ENCODE measurements at places on chromosomes 6 and 20.
A peak's percentile ranks its signal among the peaks of the same experiment; 100 is the strongest.

- no peak for DNase-seq
These were observed 273.4 kb downstream of the TSHZ2 start for GRCh38 chr20:53245574-53245973.

GRCh38 chr6:132592855-132593254 lies 3.3 kb upstream of the TAAR5 start:
- DNase-seq, result no peak

- DNase-seq, result no peak
These were observed 5.6 kb downstream of the TAGAP start for GRCh38 chr6:159038914-159039884.

DNA sequence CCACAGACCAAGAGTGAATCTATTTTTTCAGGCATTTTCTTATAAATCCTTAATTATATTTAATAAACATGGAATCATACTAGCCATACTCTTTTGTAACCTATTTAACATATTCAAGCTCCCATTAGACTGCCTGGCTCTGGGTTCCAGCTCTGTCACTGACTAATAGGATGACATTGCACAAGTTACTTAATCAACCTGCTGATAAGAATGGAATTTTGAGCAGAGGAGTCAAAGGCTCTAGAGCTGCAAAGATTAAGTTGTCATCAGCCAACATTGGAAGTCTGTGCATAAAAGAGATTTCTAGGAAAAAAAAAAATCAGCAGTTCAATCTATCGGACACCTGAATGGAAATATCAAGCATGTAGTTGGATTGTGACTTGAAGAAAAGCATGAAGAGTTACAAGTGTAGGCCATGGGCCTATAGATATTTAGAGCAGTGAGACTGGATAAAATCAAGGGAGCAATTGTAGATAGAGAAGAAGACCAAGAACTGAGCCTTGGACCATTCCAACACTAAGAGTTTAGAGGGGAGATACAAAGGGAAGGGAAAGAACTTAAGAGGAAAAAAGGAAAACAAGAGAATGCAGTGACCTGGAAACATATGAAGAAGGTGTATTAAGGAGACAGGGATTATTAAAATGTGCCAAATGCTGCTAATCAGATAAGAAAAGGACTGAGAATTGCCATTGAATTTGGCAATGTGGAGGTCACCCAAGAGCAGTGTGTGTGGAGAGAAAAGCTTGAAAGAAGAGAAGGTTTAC lies 11.0 kb upstream of the HINT3 start:
- no peak for DNase-seq

DNA sequence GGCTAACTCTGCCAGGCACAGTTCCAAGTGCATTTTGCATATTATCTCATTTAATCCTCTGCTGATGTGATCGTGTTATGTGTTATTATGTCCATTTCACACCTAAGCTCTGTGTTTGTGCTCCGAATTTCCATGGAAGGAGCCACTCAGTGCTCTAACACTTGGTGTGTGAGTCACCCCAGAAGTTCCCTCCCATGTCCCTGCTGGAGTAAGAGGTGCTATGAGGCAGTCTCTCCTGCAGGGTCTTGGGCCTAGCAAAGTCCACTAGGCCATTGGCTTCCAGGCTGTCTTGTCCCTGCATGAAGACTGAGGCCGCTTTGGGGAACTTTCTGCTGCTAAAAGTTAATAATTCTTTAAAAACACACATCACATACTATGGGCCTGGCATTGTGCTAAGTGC lies 405.9 kb upstream of the SULF2 start:
- DNase-seq, result no peak

DNA sequence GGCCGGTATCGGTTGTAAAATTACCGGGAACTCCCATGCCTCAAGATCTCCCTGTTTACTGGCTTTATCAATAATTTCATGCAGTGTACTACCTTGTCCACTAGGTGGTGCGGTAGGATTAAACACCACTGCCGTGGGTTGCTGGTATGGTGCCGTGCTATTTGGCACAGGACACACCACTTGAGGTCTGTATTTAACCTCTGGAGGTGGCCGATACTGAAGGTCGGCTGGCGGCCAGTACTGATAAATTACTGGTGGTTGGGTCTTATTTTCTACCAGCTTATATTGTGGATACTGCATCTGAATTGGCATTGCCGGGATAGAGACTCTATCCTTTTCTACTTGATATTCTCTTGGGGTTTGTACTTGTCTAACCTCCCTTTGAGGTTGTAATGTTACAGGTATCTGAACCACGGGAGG lies 14.3 kb upstream of the PTCRA start:
- peak; percentile 54 for DNase-seq

DNA sequence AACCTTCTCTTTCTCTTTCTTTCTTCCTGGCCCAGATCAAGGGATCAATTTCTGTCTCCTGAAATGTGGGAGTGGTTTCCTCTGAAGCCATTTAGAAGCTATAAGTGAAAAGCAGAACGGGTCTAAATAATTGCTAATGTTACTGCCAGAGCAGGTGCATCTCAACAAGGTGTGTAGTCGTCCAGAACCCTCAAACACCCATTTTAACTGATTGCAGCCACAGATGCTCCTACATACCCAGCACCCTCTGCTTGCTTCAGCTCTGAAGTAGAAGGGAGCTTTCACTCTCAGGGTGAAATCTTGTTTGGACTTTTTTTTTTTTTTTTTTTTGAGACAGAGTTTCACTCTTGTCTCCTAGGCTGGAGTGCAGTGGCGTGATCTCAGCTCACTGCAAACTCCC lies 592.1 kb upstream of the ARID1B start:
- DNase-seq, result no peak

GRCh38 chr6:128112494-128112893 lies 211.6 kb upstream of the THEMIS start:
- DNase-seq, result no peak

DNA sequence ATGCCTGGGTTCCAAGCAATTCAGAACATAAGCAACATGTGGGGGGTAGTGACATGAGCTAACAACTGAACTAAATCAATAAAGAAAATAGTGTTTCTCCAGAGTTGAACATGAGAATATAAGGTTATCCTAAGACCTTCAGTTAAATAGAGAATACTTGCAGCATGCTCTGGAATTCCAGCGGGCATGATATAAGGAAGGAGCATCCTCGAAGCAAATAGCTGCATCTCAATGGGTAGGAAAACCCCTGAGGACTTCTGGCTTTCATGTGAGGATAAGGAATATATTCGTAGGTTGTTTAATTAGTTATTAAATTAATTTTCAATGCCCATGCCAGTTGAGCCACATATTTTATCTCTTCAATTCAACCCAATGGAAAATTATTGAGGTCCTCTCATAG lies 631.2 kb upstream of the EPHA7 start:
- no peak for DNase-seq

DNA sequence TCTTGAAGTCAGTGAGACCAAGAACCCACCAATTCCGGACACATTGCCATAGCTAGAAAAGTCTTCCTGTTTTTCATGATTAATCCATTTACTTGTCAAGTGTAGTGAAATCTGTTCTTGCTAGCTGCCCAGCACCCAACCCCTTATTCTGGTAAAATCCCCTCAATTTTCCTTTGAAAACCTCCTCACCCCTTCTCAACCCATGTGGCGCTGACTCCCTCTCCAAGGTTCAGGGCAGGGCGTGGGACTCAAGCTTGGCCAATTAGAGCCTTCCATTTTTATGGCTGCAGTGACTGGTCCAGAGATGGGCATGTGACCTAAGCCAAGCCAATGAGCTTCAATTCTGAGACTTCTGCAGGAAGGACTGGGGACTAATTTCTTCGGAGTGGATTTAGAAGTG lies 9.8 kb upstream of the ZBP1 start:
- DNase-seq, result no peak

- DNase-seq, result no peak
These were observed 149.8 kb upstream of the AKIRIN2 start for GRCh38 chr6:87851674-87852299.

GRCh38 chr6:35596448-35597442 lies 84.0 kb upstream of the TULP1 start:
- no peak for DNase-seq

DNA sequence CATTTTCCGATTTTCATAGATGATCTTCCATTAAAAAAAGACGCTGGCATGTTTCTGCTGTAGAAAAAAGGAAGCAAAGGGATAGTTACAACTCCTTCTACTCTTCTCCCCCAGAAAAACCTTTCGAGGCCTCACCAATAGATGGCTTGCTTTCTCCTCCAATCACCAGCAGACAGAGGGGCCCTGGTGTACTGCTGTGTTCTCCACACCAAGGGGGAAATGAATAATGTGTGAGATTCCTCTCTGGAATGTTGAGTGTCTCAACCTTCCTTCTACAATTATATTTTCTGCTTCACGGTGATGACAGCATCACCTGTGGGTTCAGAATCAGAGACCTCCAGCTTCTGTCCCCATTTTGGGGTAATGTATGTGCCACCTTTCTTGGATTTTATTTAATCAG lies 185.7 kb upstream of the FLRT3 start:
- no peak for DNase-seq

GRCh38 chr20:47666304-47666703 lies 119.0 kb downstream of the SULF2 start:
- no peak for DNase-seq

DNA sequence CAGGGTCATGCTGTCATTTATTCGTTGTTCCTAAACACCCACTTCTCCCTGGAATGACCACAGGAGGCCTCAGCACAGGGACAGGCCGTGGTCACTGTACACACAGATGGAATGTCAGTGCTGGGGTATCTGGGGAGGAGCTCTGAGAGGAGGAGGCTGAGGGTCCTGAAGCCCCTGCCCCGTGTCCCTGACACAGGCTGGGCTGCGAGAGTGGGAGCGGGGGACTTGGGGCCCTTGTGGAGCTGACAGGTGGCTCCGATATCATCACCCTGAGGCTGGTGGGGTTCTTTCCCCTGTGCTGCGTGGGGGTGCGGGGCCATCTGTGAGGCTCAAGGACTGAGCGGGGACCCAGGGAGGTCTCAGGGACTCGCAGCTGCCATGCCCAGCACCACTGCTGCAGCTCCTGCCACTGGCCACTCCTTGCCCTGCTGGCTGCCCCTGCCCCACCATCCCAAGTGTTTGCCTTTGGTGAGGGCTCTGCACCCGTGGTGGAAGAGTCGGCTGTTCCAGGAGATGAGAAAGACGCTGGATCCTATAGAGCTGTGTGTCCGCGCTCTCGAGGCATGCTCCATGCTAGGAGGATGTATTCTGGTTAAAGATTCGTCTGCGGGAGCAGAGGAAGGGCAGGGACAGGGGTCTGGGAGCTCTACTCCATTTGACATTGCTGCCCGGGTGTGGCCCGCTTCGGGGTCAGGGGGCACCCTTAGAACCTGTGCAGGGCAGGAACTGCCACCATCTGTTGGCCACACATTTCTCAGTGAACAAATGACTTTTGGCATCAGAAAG lies 18.9 kb downstream of the NPEPL1 start:
- peak; percentile 3 for DNase-seq

DNA sequence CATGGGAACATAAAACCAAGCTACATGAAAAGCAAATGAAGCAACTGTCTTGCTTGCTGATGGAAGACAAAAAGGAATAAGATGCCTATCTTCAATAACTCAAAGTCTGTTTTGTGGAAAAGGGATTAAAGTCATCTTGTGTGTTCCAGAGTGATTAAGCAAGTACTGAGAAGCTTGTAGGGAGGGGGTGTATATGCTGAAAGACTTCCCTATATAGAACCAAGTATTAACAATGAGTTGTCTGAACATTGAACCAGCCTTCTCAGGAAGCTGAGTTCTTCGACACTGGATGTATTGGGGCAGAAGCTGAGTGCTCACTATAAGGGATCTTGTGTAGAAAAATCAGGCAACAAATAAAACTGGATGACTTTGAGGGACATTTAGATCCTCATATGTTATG lies 451.8 kb downstream of the CD83 start:
- DNase-seq, result no peak

DNA sequence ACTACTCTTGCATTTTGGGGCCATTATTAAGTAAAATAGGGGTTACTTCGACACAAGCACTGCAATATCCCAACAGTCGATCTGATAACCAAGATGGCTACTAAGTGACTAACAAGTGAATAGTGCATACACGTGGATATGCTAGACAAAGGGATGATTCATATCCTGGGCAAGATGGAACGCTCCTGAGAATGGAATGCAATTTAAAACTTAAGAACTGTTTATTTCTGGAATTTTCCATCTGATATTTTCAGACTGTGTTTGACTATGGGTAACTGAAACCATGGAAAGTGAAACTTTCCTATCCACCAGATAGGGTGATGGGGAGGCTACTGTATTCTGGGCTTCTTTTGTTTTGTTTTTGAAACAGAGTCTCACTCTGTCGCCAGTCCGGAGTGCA lies 66.5 kb downstream of the ILRUN start:
- no peak for DNase-seq

DNA sequence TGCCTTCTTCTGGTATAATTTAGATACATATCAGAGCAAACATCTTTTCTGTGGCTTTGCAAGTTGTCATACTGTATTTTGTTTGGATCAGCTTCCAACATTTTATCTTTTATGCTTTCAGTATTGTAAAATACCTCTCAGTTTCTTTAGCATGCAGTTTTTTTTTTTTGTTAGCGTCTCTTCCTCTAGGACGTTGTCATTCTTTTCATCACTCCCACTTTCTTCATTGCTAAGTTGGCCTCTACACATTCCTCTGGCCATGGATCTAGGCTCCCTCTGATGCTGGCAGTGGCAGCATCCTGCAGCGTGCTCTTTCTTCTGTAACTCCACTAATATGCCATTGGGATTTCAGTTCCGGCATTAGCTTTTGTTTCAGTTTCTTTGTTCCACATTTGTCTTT lies 21.7 kb downstream of the RPRD1B start:
- no peak for DNase-seq

- no peak for DNase-seq
These were observed 466.6 kb upstream of the AGPAT4 start for GRCh38 chr6:161740486-161740885.

DNA sequence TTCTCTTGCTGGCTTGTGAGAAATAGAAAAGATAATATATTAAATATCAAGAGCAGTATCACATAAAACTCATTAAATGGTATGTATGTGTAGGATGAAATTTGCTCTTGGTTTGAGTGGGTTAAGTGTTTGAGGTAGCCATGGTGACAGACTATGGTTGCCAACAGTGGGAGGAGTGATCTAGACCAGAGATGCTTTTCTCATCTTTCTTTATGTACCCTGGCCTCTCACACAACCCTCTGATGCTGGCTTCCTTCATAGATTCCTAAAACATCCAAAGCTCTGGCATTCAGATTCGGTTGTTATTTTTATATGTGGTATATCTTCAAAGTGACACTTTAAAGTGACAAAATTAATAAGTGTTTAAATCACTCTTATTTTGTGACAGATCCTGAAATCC lies 9.0 kb upstream of the MLIP start:
- no peak for DNase-seq

DNA sequence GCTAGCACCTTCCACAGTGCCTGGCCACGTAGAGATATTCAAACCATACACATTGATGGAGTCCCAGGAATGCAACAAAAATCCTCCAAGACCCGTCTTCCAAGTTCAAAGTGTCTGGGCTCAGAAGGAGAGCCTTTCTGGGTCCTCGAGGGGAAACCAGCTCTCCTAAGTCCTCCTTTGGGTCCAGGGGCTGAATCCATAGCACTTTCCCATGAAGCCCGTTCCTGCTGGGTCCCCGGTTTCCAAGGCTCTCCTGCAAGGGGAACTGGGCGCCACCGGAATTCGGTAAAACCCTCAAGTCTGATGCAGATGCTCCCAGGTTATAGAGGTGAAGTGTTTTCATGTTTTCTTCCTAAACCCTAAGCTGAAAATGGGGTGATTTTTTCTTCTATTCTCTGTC lies 101.2 kb upstream of the SNX9 start:
- DNase-seq, result no peak

- no peak for DNase-seq
These were observed 22.9 kb downstream of the BCAS4 start for GRCh38 chr20:50817776-50818172.

GRCh38 chr6:45591890-45592289 lies 214.2 kb upstream of the SUPT3H start:
- no peak for DNase-seq

GRCh38 chr20:56002908-56003800 lies 2.2 kb downstream of the CBLN4 start:
- no peak for DNase-seq
